ENCODE measurements at places on chromosomes 7 and 10.

DNA sequence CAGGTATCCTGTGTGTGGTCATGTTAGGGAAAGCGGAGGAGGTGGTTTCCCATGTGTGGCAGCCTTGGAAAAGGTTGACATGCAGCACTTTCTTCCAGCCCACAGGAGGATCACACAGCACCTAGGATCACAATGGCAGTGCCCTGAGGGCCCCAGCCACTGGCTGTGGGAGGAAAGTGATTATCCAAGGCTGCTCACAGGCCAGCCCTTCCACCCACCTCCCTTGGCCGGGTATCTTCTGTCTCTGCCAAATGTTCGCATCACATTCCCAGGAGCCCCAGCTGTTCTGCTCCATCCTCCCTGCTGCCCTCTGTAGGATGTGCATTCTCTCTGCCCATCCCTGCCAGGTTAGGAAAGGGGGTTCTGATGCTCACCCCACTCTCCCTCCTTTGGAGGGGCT, 2.5 kb upstream of the MLXIPL start:
- no peak for DNase-seq

DNA sequence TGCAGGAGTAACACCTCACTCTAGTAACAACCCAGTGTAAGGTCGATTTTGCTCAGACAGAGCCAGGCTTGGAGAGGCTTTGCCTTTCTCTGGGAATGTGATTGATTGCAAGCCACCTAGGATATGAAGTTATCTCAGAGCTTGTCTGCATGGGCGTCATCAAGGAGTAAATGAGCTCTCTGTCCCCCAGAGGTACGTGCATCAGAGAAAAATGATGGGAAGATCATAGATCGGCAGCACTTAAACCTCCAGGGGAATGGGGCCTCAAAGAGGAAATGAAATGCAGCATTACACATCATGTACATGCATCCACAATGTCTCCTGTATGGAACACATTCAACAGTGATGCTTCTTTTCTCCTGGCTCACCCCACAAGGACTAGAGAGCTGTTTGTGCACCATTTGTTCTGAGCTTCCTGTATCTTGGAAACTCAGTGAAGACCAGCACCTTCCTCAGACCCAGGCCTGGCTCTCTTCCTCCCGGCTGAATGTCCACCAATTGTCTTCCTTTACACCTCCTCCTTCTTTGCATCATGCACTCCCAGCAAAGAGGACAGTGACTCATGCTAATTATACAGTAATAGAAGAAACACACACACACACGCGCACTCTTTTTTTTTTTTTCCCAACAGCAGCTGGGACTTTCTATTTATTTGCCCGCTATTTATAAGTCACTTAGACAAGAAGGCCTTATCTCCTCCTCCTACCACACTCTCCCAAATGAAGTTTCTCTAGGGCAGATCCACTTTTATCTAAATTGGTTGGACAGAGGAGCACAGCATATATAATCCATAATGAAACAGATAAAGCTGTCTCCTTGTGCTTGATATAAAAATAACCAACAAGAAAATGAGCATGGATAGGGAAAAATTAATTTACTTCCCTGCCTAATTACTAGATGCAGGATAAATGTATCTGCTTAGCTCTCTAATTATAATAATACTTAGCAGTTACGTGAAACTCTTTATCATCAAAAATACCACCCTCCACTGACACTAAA, 990.7 kb downstream of the CCSER2 start:
- no peak for DNase-seq

DNA sequence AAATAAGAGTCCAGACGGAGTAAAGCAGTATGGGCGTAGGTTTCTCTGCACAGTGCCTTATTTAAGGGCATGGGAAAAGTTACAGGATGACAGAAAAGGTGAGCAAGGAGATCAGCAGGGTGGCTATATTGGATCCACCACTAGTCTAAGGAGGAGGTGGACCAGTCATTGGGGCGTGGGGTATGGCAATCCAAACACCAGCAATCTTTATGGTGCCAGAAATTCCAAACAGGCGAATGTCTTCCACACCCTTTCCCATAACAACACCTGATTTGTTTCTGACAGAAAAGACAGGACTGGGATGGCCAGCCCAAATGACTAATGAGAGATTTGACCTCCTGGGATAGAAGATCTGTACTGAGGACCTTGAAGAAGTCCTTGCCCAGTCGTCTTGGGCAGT, 181.8 kb upstream of the MBL2 start:
- DNase-seq: no peak

- DNase-seq: no peak
Observed at GRCh38 chr10:49610458-49611165, 502 bp downstream of the SLC18A3 start.

DNA sequence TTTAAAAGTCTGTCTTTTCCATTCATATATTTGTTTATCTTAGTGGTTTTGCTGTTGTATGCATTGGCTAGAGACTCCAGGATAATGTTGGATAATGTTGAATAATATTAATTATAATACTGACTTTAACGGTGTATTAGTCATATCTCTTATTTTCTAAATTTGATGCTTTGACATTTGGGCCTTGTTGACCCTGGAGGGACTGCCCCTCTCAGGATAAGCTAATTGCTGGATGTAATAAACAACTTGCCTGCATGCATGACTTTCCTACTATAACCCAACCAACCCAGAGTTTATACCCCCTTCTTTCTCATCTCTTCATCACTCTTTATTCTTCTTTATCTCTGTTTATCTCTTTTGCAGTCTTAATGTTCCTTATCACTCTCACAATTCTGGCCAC, 90.9 kb upstream of the ABI1 start:
- DNase-seq: no peak

- no peak for DNase-seq
Observed at GRCh38 chr10:3636356-3637181, 148.4 kb downstream of the KLF6 start.

Data from GM13976 (cell line).